ENCODE measurements at places on chromosomes 2 and 18.
A peak's percentile ranks its signal among the peaks of the same experiment; 100 is the strongest.

DNA sequence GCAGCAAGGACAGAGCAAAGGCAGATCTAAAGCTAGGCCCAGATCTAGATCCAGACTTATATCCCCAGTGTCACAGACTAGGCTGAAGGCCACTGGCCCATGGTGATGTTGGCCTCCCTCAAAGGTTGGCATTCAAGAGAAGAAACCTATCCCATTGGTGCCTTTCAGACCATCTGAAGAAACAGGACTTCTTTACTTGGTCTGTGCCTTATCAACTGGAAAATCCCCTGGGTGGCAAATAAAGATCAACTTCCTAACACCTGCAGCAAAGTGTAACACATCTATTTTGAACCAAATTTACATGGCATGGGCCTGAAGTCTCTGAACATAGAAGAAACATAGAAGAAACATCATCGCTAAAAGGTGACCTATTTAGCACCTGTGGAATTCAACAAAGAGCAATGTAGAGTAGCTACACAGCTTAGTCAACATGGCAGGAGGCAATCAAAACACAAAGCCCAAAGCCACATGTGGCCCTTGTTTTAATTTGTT is 35.8 kb downstream of the METTL4 start:
- DNase-seq = no peak

DNA sequence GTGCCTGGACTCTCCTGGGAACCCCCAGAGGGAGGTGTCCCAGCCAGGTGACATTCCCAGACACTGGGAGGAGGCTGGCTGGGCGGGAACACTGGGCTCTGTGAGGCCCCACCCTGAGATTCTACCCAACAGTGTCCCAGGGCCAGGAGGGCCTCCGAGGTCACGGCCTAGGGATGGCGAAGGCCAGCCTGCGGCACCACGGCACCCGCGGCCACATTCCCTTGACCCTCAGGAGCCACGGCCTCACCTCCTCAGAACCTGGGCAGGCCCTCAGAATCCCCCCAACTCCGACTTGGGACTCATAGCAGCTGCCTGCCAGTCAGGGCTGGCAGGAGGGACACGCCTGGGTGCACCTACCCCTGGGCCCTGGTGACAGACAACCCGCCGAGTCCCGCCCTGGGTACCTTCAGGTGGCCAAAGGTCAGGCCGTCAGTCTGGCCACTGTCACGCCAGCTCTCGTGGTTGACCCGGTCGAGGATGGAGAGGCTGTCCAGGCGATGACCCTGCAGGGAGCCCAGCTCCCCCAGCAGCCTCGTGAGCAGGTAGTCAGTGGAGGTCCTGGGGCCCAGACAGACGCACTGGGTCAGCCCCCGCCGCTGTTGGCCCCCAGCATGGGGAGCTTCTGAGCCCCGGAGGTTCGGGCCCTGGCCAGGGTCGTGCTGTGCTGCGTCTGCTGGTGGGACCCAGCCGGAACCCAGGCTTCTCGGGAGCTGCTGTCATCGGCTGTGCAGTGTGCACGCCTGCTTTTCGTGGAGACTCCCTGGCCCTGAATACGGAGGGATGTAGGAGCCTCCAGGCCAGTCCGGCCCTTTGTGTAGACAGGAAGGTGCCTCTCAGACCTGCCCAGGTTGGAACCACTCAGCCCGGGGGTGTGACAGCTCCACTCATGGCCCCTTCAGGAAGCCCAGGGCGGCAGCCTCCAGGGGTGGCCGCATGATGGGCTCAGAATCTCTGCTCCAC is 6.1 kb downstream of the MAB21L4 start:
- no peak for DNase-seq

- DNase-seq = no peak
Measured at GRCh38 chr2:77512507-77512906, 9.7 kb downstream of the LRRTM4 start.

DNA sequence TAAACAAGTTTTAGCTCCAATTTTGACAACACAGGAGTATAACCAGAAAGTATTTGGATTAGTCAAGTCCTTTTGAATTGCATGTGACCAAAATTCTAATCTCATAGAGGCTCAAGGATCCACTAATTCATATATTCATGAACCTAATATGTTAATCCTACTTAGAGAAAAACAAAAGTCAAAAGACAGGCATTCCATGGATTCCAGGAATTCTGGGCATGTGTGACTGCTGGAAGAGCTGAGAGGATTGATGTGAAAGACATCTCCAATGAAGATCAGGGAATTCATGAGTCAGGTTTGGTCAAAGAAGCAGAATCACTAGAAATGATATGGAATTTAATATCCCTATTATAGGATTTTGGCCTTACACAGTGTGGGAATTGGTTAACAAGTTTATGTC is 1494.6 kb upstream of the DDX18 start:
- no peak for DNase-seq

DNA sequence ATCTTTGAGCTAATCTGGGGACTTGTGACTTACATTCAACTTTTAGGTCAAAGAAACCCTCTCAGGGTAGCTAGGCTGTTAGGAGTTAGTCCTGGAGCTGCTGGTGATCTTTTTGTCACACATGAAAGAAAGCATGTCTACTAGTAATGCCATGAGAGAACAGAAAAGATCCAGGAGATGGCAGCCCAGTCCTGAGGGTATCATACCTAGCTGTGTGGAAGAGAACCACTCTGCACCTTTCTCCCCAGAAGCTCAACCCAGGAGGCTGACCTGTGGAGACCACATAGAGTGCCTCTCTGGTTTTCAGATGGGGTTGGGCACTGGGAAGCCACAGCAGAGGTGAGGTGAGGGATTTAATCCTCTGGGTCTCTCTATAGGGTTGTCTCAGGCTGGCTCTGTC is 460.2 kb upstream of the UBE2E3 start:
- no peak for DNase-seq

DNA sequence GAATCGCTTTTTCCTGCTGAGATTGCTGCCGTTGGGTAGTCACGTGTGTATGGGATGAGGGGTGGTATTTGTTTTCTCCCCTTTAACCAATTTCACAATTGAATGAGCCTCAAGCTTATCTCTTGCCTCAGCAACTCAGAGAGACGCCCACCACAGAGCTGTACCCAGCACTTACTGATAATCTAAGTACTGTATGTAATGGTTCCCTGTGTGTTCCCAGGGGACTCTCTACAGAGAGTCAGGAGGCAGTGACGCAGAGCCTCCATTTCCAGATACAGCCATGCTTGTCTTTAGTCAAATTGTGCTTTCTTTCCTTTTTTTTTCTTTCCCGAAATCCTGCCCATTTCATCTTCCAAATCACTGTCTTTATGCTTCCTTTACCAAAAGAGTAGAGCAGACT is 1102.1 kb upstream of the KLHL29 start:
- DNase-seq = no peak

GRCh38 chr2:120762341-120763061 is 26.8 kb downstream of the GLI2 start:
- DNase-seq = no peak

DNA sequence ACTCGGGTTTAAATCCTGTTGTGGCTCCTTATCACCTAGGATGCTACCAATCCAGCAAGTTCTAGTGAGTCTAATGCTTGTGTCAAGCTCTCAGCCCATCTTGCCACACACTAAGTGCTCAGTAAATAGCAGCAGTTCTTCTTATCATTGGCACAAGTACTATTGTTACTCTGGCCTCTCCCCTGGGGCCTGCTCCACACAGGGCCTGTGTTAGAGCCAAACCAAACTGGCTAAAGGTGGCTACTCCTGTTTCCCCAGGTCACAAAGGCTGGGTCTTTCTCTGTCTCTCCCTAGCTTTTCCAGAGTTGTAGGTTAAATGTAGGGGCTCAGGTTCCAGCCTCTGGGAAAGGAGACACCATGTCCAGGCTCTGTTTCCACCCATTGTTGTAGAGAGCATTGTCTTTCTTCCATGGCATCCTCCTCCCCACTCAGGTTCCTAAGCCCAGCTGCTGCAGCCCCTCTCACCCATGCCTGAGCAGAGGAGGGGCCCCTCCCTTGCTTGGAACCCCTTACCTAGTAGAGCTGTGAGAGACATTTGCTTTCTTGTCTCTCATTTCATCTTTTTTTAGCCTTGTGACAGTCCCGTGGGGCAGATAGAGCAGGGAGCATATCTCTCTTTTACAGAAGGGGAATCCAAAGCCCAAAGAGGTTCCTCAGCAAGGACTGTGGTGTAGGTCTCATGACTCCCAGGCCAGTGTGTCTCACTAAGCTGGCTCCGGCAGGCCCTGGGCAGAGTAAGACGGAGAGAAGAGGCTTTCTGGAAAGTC is 56.4 kb upstream of the OTOF start:
- DNase-seq = no peak

DNA sequence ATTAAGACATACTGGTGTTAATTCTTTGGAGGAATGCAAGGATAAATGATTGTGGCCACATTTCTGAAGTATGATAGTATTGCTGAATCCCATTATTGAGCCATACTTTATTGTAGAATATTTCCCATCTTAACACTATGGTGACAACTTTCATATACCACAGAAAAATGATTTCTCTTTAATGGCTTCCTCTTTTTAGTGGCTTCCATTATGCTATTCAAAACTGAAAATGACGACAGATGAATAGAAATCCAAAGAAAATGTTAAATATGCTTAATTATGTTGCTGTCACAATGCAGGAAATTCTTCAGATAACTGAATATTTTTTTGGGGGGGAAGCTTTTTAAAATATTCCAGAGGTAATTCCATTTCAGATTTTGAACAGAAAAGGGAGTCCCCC is 88.9 kb upstream of the TMEM200C start:
- no peak for DNase-seq

DNA sequence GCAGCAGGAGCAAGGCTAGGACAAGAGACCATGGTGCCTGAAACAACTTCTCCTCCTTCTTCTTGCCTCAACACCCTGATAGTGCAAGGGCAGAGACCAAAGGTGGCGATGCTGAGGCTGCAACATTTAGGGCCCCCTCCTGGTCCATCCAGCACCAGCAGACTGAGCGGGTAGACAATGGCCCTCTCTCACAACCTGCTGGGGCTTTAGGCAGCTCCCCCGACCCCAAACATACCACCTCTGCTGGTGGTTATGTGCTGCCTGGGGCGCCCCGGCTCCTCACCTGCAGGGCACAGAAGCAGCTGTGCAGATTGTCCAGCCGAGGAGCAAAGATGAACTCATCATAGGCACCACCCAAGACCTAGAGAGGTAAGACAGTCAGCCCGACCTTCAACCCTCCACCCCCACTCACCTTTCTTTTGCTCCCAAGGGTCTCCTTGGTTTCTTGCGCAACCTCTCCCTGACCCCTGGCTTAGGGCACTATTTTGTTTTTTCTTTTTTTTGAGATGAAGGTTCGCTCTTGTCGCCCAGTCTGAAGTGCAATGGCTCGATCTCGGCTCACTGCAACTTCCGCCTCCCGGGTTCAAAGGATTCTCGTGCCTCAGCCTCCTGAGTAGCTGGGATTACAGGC is 3.5 kb downstream of the DNPEP start:
- no peak for DNase-seq

GRCh38 chr18:77057006-77057395 is 75.6 kb downstream of the MBP start:
- no peak for DNase-seq

DNA sequence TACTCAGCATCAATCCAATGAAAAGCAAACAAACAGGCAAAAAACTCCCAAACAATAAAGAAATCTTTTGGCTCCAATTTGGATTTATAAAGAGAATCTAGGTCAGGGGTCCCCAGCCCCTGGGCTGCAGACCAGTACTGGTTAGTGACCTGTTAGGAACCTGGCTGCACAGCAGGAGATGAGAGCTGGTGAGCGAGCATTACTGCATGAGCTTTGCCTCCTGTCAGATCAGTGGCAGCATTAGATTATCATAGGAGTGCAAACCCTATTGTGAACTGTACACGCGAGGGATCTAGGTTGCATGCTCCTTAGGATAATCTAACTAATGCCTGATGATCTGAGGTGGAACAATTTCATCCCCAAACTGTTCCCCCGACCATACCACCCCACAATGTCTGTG is 102.2 kb downstream of the KIAA1328 start:
- no peak for DNase-seq

GRCh38 chr2:129074298-129074920 is 755.7 kb upstream of the HS6ST1 start:
- DNase-seq = no peak

GRCh38 chr2:7906431-7906830 is 775.4 kb upstream of the ID2 start:
- DNase-seq = no peak

GRCh38 chr2:226799211-226799975 is at the start of gene IRS1:
TSS of gene IRS1 (minus strand) at chr2:226799820. CDS start at chr2:226798738, 1,082 bp downstream.
- peak; percentile 67 for DNase-seq

GRCh38 chr2:182422864-182423263 is 4.0 kb downstream of the PDE1A start:
- DNase-seq = no peak

DNA sequence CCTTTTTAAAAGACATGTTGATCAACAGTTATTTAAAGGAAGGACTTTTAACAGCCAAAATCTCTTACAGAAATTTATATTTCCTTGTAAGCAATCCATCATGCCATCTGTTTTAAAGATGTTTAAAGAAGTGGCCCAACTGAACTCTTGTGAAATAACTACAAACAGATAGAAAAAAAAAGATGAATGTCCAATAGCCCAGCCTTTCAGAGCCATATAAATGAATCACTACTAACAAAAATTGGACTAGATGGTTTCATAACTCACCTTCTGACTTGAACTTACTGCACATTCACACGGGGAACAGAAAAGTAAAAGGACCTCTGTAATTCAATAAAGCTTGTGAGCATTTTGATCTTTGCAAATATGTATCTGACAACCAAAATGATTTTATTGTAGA is 319.0 kb upstream of the CHAC2 start:
- DNase-seq = no peak

- DNase-seq = no peak
Measured at GRCh38 chr2:230691005-230691647, 21.5 kb upstream of the CAB39 start.

GRCh38 chr18:29062921-29063320 is 886.0 kb upstream of the CDH2 start:
- no peak for DNase-seq

DNA sequence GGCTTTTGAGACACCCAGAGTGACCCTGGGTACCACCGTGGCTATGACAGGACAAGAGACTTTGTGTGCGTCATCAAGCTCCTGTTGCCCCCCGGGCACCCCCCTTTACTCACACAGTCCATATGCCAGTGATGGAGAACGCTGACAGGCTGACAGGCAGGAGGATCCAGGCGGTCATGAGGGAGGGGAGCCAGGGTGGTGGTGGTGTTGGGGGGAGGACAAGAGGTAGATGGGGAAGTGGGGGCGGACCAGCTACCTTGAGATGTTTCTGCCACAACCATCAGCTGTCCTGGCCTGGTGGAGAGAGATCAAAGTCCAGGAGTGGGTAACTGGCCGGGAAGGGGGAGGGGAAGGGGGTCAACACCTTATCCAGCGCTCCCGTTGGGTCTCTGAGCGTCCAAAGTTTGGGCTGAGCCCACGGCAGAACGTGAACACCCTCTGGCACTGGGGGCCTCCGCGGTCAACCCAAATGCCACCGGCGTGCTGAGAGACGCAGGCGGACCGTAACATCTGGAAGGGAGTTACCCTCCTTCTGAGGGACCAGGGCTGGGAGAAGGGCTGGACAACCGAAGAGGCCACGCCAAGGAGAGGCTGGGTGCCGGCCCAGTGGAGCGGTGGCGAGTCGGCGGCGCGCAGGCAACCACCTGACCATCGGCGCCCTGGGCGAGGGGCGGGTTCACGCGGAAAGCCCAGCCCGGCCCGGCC is 575 bp downstream of the TMEM150A start:
- no peak for DNase-seq

Measured in CD4-positive, alpha-beta T cell treated with Interferon alpha-2 for 1 hour (primary cell).